ENCODE measurements at places on chromosomes 6 and 20.

- DNase-seq = no peak
These were observed 176.9 kb downstream of the UTRN start for GRCh38 chr6:144462058-144462457.

GRCh38 chr6:154461348-154461747 lies 49.1 kb downstream of the CNKSR3 start:
- DNase-seq = no peak

GRCh38 chr6:132736239-132736638 lies 21.5 kb downstream of the VNN2 start:
- DNase-seq = no peak

- no peak for DNase-seq
These were observed 525.0 kb downstream of the GRIK2 start for GRCh38 chr6:101918471-101918870.

- DNase-seq = no peak
These were observed 16.8 kb downstream of the USP45 start for GRCh38 chr6:99498421-99498820.

- DNase-seq = peak; percentile 58
These were observed at the start of gene SLC2A10 for GRCh38 chr20:46709459-46710152. TSS of gene SLC2A10 (plus strand) at chr20:46709649. CDS start at chr20:46709737, 88 bp downstream.

GRCh38 chr6:149452037-149452939 lies 32.5 kb downstream of the ZC3H12D start:
- peak; percentile 12 for DNase-seq

GRCh38 chr6:148892247-148892646 lies 145.4 kb downstream of the UST start:
- DNase-seq = no peak

- DNase-seq = peak; percentile 98
These were observed 310.7 kb downstream of the EYA4 start for GRCh38 chr6:133551847-133552341.

DNA sequence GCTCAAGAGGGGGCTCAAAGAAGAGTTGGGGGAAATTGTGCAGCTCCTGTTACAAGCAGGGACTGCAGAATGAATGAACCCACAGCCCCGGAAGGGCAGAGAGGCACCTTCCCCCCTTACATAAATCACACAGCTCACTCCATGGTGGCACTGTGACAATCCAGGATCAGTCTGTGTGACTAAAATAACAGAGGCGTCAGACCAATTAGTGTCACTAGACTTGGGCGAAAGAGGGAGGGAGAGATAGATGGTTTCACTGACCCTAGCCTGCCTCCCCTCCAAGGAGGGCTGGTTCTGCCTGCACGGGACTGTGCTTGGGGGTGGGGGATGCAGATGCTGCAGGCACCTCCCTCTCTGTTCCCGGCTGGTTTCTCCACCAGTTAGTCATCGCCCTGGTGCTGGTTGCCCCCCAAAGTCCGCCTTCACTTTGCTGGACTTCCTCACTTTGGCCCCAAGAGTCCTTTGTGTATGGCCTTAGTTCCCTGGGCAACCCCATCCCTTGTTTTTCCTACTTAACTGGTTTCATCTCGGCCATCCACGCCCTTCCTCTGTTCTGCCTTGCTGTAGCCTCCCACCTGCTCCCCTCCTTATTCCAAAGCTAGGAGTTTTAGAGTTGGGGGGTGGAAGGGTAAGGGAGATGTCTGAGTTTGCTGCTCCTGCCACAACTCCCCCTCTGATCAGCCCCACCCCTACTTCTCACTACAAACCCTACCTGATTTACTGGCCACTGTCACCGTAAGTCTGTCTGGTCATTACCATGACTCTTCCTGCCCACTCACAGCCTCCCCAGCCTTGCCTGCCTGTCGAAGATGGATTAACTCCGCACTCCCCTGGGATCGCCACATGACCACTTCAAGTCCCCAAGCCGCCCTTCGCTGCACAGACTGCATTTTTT lies 17.7 kb downstream of the CCDC167 start:
- no peak for DNase-seq
